Progenitor cell of endocrine pancreas (in vitro differentiated cells): ENCODE measurements at places on chromosomes 2 and 18. TPM values are rescaled to one million over a fixed set of nuclear protein-coding genes. Genes with fewer than 3 reads are reported as not detected.

The CNRIP1 gene
- total RNA-seq, result not detected in 2 replicates

The PLGLB1 gene
- 6.9 and 8.6 TPM in 2 replicates for total RNA-seq

The AMER3 gene
- total RNA-seq, result 6.4 and 7.0 TPM in 2 replicates

The RAB17 gene
- total RNA-seq, result 49.9 and 52.0 TPM in 2 replicates

The POTEI gene
- 4.9 and 5.6 TPM in 2 replicates for total RNA-seq

The POTEJ gene
- 0.19 and 0.24 TPM in 2 replicates for total RNA-seq

The ZNF892 gene
- total RNA-seq, result 18.0 and 18.4 TPM in 2 replicates

The CLEC4F gene
- not detected in 2 replicates for total RNA-seq

The IL36G gene
- total RNA-seq, result not detected in 2 replicates

The SERPINB12 gene
- total RNA-seq, result not detected in 2 replicates

The MAP3K19 gene
- total RNA-seq, result not detected in 2 replicates

The SPDYA gene
- total RNA-seq, result 1.6 and 2.0 TPM in 2 replicates

The ANKRD30B gene
- total RNA-seq, result not detected in 2 replicates

The LYPD6 gene
- 30.1 and 30.5 TPM in 2 replicates for total RNA-seq

GRCh38 chr2:36489281-36489680 lies 108.7 kb downstream of the FEZ2 start:
- no peaks in the 10 kb centered on the region for H3K27me3 ChIP-seq
- no peak overlapping the region for H3K27ac ChIP-seq
- H3K4me3 ChIP-seq, result no peak overlapping the region
- H3K36me3 ChIP-seq, result peaks cover 6% of the 10 kb centered on the region
- peaks cover 27% of the 10 kb centered on the region for H3K4me1 ChIP-seq

DNA sequence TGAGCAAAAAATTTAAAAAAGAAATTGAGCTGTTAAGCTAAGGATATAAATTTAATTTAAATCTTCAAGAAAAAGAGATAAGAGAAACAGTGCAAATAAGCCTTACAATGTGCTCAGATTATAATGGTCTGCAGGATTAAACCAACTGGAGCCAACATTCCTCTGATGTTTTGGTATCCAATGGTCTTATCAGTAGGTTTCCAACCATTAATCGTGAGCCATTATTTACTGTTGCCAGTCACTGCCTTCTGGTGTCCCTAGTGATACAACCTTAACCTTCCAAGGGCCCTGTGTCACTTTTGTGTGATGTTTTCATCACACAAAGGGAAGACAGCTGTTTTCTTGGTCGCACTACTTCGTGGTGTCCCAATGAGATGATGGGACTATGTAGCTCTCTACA lies 134.5 kb upstream of the CTAGE1 start:
- peaks cover 5% of the 10 kb centered on the region for H3K4me1 ChIP-seq
- no peak overlapping the region for H3K27ac ChIP-seq
- H3K27me3 ChIP-seq, result no peaks in the 10 kb centered on the region
- no peak overlapping the region for H3K4me3 ChIP-seq
- DNase-seq, result no peak
- no peaks in the 10 kb centered on the region for H3K36me3 ChIP-seq

- H3K4me1 ChIP-seq, result peaks cover 8% of the 10 kb centered on the region
- no peaks in the 10 kb centered on the region for H3K36me3 ChIP-seq
- no peaks in the 10 kb centered on the region for H3K27me3 ChIP-seq
- no peak for DNase-seq
Observed at GRCh38 chr2:196448407-196449079, 191.0 kb upstream of the CCDC150 start.

GRCh38 chr18:54388203-54389142 lies 30.8 kb downstream of the C18orf54 start:
- peaks cover 3% of the 10 kb centered on the region for H3K36me3 ChIP-seq
- H3K4me1 ChIP-seq, result peaks cover 14% of the 10 kb centered on the region

- H3K27ac ChIP-seq, result peak overlapping the region; percentile 56
- no peaks in the 10 kb centered on the region for H3K27me3 ChIP-seq
- DNase-seq, result no peak
- no peak overlapping the region for H3K4me3 ChIP-seq
- peaks cover 10% of the 10 kb centered on the region for H3K4me1 ChIP-seq
Observed at GRCh38 chr2:102154364-102154763, 11.8 kb downstream of the IL1R1 start.

DNA sequence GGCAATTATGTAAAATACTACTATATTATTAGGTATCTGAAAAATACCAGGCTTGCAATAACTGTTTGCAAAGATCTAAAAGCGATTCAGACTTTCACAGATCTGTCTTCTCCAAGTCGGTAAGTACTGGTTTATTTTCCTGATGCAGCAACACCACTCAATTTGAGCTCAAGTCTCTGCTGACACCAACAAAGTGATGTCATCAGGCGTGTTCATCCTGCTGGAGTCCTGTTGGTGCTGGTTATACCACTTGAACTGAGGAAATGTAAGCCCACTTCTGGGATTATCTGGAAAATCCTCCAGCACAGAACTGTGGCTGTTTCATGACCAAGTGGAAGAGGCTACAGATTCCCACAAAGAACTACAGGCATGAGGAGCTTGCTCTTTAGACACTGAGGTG lies 267.6 kb downstream of the BCL2 start:
- no peak overlapping the region for H3K27ac ChIP-seq
- H3K4me1 ChIP-seq, result peaks cover 3% of the 10 kb centered on the region
- H3K36me3 ChIP-seq, result no peaks in the 10 kb centered on the region
- H3K4me3 ChIP-seq, result no peak overlapping the region

DNA sequence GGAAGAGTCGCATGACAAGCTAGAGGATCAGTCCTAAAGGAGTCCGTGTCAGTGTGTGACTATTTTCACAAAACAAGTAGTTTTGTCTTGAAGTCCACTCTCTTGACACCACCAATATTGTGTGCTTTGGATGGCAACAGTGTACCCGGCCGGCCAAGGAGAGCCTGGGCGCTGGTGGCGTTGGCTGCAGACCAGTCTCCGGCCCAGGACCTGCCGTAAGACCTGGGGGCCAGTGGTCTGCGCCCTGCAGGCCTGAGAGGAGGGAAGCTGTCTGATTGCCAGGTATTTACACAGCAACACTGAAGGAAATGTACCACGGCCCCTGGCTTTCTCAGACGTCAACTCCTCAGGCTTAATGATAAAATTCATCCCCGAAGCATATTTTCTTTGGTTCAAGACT lies 472.4 kb upstream of the SALL3 start:
- peaks cover 4% of the 10 kb centered on the region for H3K4me1 ChIP-seq
- no peaks in the 10 kb centered on the region for H3K36me3 ChIP-seq
- H3K27me3 ChIP-seq, result peaks cover 34% of the 10 kb centered on the region
- no peak overlapping the region for H3K27ac ChIP-seq
- DNase-seq, result no peak
- no peak overlapping the region for H3K4me3 ChIP-seq

- no peaks in the 10 kb centered on the region for H3K27me3 ChIP-seq
- H3K36me3 ChIP-seq, result no peaks in the 10 kb centered on the region
- no peak overlapping the region for H3K4me3 ChIP-seq
- DNase-seq, result no peak
- H3K4me1 ChIP-seq, result peaks cover 15% of the 10 kb centered on the region
- peak overlapping the region; percentile 72 for H3K27ac ChIP-seq
Observed at GRCh38 chr18:12592597-12593127, 65.2 kb downstream of the SPIRE1 start.

- H3K27ac ChIP-seq, result no peak overlapping the region
- H3K4me1 ChIP-seq, result no peaks in the 10 kb centered on the region
- no peak overlapping the region for H3K4me3 ChIP-seq
- H3K36me3 ChIP-seq, result no peaks in the 10 kb centered on the region
- no peak for DNase-seq
Observed at GRCh38 chr2:206707164-206707701, 11.0 kb downstream of the DYTN start.

DNA sequence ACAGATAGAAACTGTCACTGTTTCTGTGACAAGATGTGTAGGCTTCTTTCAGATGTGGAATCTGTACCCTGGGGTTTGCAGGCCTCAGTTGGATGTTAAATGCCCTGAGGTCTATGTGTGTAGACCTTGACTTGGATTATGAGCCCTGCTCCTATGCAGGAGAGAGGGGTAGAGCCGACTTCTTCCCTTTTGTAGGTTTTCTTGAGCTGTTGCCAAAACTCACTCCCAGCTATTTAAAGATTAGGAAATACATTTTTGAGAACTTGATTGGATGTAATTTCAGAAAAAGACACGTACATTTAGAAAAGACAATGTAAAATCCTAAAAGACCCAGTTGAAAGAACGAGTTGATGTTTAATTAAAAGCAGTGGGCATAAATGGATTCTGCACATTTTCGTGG lies 374.8 kb downstream of the SLC4A3 start:
- DNase-seq, result no peak
- no peaks in the 10 kb centered on the region for H3K4me1 ChIP-seq
- H3K27ac ChIP-seq, result no peak overlapping the region
- H3K36me3 ChIP-seq, result no peaks in the 10 kb centered on the region

DNA sequence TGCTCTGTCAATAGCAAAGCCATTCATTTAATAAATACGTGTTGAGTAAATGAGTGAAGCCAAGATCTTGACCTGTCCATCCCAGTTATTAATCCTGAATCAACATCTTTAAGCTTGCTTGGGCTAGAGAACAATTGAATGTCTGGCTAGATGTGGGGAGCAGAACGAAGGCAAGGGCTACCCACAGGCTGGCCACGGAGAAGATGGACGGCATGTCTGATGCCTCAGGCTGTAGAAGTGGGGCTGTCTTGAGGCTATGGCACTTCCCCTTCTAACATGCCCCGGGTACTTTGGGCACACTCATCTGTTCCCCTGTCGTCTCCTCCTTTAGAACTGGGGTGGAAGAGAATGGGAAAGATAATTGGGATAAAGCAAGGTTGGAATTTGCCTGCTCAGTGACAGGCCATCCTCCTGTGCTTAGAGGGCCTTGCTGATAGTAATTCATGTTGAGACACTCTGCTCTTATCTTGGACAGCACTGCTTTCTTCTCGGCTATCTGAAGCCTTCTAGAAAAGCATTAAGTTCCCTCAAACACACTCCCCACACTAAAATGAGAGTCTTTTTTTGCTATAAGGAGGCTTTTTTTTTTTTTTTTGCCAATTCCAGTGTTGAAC lies 225.7 kb downstream of the MREG start:
- no peaks in the 10 kb centered on the region for H3K36me3 ChIP-seq
- H3K4me1 ChIP-seq, result peaks cover 13% of the 10 kb centered on the region
- no peak overlapping the region for H3K4me3 ChIP-seq
- H3K27ac ChIP-seq, result no peak overlapping the region
- DNase-seq, result no peak

DNA sequence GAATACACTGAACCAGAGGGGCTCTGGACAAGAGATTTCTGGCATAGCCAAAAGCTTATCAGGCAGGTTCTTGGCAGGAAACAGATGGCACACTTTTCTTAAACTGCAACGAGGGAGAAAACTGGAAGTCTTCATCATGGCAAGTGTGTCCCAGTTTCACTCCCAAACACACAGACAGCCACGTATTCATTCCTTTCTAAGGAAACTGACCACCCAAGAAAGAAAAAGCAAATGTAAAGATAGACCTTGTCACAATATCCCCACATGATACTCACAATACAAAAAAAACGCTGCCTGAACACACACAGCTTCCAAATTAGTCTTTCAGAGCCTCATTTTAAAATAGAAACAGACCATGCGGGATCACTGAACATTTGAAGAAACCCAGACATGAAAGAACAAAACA lies 40.6 kb upstream of the RTTN start:
- no peak overlapping the region for H3K4me3 ChIP-seq
- H3K4me1 ChIP-seq, result peaks cover 16% of the 10 kb centered on the region
- no peaks in the 10 kb centered on the region for H3K27me3 ChIP-seq
- peaks cover 1% of the 10 kb centered on the region for H3K36me3 ChIP-seq
- no peak for DNase-seq
- H3K27ac ChIP-seq, result peak overlapping the region; percentile 87

DNA sequence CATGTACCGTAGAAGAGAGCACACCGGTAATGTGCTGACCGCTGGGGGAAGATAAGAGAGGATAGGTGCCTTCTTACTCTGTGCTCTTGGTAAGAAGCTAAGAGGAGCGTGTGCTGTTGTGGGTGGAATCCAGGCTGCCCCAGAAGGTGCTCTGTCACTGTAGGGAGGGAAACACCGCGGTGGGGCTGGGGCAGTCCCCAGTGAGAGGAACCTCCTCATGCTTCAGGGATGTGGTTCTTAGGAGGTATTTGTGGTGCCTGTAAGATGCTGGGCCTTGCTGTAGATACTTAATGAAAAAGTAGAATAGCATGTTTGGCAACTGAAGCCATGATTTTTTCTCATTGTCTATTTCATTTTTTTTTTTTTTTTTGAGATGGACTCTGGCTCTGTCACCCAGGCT lies 1.1 kb downstream of the COLEC11 start:
- H3K4me3 ChIP-seq, result no peak overlapping the region
- peaks cover 8% of the 10 kb centered on the region for H3K27me3 ChIP-seq
- H3K4me1 ChIP-seq, result peaks cover 8% of the 10 kb centered on the region
- H3K27ac ChIP-seq, result no peak overlapping the region
- no peak for DNase-seq

- H3K27me3 ChIP-seq, result no peaks in the 10 kb centered on the region
- no peaks in the 10 kb centered on the region for H3K36me3 ChIP-seq
- no peak overlapping the region for H3K27ac ChIP-seq
- H3K4me1 ChIP-seq, result peaks cover 3% of the 10 kb centered on the region
- no peak overlapping the region for H3K4me3 ChIP-seq
- DNase-seq, result no peak
Observed at GRCh38 chr2:42147641-42148274, 21.4 kb upstream of the EML4 start.

- peak; percentile 22 for DNase-seq
- H3K27ac ChIP-seq, result peak overlapping the region; percentile 69
- peaks cover 39% of the 10 kb centered on the region for H3K27me3 ChIP-seq
- H3K4me3 ChIP-seq, result peak overlapping the region; percentile 78
- H3K4me1 ChIP-seq, result peaks cover 10% of the 10 kb centered on the region
Observed at GRCh38 chr2:78992807-78993517, 32.5 kb upstream of the REG3G start.

- H3K36me3 ChIP-seq, result peaks cover 8% of the 10 kb centered on the region
- H3K27me3 ChIP-seq, result no peaks in the 10 kb centered on the region
- no peak for DNase-seq
- peak overlapping the region; percentile 94 for H3K27ac ChIP-seq
- peak overlapping the region; percentile 95 for H3K4me3 ChIP-seq
Observed at GRCh38 chr2:3377279-3377611, 373 bp downstream of the EIPR1 start.

DNA sequence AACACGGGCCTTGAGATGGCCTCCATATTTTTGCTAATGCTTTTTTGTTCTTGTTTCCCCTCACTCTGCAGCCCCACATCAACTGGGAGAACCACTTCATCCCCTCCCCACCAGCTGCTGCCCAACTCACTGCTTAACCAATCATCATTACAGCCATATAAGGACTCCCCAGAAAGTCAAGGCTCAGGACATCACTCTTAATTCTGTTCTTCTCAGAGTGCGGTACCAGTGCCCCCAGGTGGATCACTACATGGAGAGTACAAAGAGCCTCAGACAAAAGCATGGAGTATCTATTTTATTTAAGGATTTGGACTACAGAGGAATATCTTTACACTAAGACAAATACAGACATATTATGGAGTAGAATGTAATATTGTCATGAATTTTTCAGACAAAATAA lies 340.6 kb downstream of the PAX3 start:
- H3K27ac ChIP-seq, result no peak overlapping the region
- H3K4me3 ChIP-seq, result no peak overlapping the region
- no peak for DNase-seq
- peaks cover 3% of the 10 kb centered on the region for H3K4me1 ChIP-seq
- H3K36me3 ChIP-seq, result no peaks in the 10 kb centered on the region

GRCh38 chr18:34492652-34493051 lies 217.4 kb upstream of the DTNA start:
- peak overlapping the region; percentile 96 for H3K27ac ChIP-seq
- peak overlapping the region; percentile 88 for H3K4me3 ChIP-seq
- H3K36me3 ChIP-seq, result no peaks in the 10 kb centered on the region
- no peak for DNase-seq
- peaks cover 10% of the 10 kb centered on the region for H3K4me1 ChIP-seq
- peaks cover 26% of the 10 kb centered on the region for H3K27me3 ChIP-seq
